Naive thymus-derived CD8-positive, alpha-beta T cell (primary cell): ENCODE measurements at places on chromosomes 2 and 18. TPM values are rescaled to one million over a fixed set of nuclear protein-coding genes. Genes with fewer than 3 reads are reported as not detected.
A peak's percentile ranks its signal among the peaks of the same experiment; 100 is the strongest.

DNA sequence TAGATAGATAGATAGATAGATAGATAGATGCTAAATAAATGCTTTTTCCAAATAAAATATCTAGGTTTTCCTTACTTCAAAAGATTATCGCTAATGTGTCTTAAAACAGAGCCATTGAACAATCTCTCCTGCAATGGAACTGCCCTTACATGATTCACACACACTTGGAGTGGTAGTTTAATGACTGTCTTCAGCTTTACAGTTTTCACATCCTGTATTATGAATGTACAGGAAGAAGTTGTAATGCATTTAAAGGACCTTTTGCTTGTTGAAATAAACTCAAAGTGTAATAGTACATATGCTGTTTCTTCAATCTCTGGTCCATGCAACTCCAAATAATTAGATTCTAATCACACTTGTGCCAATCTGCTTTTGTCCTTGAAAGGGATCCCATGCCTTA, 797.6 kb upstream of the CDH2 start:
- no peak overlapping the region for H3K27ac ChIP-seq
- H3K4me1 ChIP-seq, result no peaks in the 10 kb centered on the region
- no peak for DNase-seq
- H3K4me3 ChIP-seq, result no peak overlapping the region
- no peaks in the 10 kb centered on the region for H3K36me3 ChIP-seq

ATG9A gene
- total RNA-seq, result 52.6 TPM

- no peak overlapping the region for H3K4me3 ChIP-seq
- no peak overlapping the region for H3K27ac ChIP-seq
- DNase-seq, result no peak
These were observed 30.5 kb downstream of the SLC39A10 start for GRCh38 chr2:195687320-195688086.

DNA sequence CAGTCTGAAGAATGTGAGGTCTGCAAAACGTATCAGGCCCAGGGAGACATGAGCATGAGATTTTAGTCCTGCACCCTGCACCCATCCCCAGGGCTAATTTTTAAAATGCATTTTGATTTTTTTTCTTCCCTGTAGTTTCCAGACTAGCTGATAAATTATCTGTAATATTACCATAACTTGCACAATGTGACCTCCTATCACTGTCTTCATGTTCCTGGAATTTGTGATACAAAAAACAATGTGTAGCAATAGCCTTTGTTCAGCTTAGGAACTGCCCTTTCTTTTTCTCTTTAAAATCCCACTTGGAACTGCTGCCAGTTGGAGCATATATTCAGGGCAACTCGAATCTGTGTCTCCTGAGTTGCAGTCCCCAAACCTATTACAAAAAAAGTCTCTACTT, 222.8 kb upstream of the HS6ST1 start:
- no peaks in the 10 kb centered on the region for H3K4me1 ChIP-seq
- H3K4me3 ChIP-seq, result no peak overlapping the region
- no peak for DNase-seq
- no peak overlapping the region for H3K27ac ChIP-seq
- peaks cover under 1% of the 10 kb centered on the region for H3K27me3 ChIP-seq
- no peaks in the 10 kb centered on the region for H3K36me3 ChIP-seq

MERTK gene
- total RNA-seq, result 0.55 TPM

CCDC121 gene
- 1.6 TPM for total RNA-seq

SERPINB7 gene
- not detected for total RNA-seq

GRCh38 chr2:69936906-69937305, 22.0 kb downstream of the MXD1 start:
- H3K4me3 ChIP-seq, result no peak overlapping the region
- no peaks in the 10 kb centered on the region for H3K27me3 ChIP-seq
- peaks cover 23% of the 10 kb centered on the region for H3K36me3 ChIP-seq

- H3K4me3 ChIP-seq, result peak overlapping the region; percentile 33
- peaks cover 2% of the 10 kb centered on the region for H3K4me1 ChIP-seq
- no peak overlapping the region for H3K27ac ChIP-seq
- peaks cover 2% of the 10 kb centered on the region for H3K36me3 ChIP-seq
These were observed 3.4 kb downstream of the RAB31 start for GRCh38 chr18:9711361-9712129.

SCYGR4 gene
- total RNA-seq, result not detected

DNA sequence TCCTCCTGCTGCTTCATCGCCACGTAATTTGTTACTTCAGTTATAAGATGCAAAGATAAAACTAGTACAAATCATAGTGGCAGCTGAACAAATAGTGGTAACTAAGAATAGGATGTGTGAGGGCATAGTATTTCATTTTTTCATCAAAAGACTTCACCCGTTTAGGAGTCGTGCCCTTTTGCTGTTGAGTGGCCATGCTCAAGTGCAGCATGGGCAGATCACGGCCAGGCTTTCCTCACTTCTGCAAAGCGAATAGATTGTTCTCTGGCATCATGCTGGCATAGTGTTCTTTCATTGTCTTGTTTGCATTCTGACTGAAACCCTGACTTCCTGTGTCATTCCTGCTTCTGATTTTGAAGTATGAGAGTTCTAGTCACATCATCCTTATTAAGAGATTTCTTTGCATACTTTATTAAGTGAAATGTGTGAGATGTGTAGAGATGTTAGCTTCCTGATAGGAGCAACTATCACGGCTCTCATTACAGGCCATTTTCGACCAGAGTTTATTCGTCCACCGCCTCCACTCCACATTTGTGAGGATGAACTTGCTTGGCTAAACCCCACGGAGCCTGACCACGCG, 11.8 kb downstream of the CNOT11 start:
- no peak overlapping the region for H3K27ac ChIP-seq
- H3K4me3 ChIP-seq, result no peak overlapping the region
- peaks cover 23% of the 10 kb centered on the region for H3K4me1 ChIP-seq
- peaks cover 13% of the 10 kb centered on the region for H3K36me3 ChIP-seq
- DNase-seq, result no peak

DNA sequence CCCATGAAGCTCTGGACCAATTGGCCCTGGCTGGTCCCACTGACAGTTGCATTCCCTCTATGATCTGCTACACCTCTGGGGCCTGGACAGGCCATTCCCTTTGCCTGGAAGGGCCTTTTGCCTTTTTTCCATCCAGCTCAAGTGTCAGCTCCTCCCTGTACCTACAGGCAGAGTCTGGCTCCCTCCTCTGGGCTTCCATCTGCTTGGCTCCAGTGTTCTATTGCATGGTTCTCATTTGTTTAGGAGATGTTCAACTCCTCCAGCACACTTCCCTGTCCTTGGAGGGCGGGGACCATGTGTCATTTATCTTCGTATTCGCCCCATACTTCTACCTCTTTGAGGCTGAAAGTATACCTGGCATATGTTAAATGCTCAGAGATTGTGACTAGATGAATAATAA, 61.1 kb downstream of the PRKCE start:
- peaks cover 10% of the 10 kb centered on the region for H3K36me3 ChIP-seq
- DNase-seq, result no peak
- H3K27me3 ChIP-seq, result no peaks in the 10 kb centered on the region
- no peak overlapping the region for H3K4me3 ChIP-seq
- H3K4me1 ChIP-seq, result peaks cover 9% of the 10 kb centered on the region

DNA sequence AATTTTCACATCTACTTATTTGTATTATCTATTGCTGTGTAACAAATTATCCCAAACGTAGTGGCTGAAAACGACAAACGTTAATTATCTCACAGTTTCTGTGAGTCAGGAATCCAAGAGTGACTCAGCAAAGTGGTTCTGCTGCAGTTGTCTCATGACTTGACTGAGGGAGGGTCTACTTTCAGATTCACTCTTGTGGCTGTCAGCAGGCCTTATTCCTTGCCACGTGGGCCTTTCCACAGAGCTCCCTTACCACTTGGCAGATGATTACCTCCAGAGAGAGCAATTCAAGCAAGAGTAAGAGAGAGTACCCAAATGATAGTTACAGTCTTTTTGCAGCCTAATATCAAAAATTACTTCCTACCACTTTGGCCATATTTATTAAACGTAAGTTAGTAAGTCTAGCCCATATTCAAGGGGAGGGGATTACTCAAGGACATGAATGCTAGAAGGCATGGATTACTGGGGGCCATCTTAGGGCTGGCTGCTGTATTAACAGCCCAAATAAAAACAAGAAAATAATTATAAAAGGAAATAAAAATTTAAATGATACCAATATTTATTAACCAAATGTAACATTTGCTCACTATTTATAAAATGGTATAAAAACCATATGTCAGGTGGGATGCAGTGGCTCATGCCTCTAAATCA, 48.7 kb upstream of the NBEAL1 start:
- no peak for DNase-seq
- no peaks in the 10 kb centered on the region for H3K36me3 ChIP-seq
- H3K4me3 ChIP-seq, result no peak overlapping the region
- no peaks in the 10 kb centered on the region for H3K27me3 ChIP-seq
- H3K4me1 ChIP-seq, result no peaks in the 10 kb centered on the region

SERPINB13 gene
- total RNA-seq, result not detected

DNA sequence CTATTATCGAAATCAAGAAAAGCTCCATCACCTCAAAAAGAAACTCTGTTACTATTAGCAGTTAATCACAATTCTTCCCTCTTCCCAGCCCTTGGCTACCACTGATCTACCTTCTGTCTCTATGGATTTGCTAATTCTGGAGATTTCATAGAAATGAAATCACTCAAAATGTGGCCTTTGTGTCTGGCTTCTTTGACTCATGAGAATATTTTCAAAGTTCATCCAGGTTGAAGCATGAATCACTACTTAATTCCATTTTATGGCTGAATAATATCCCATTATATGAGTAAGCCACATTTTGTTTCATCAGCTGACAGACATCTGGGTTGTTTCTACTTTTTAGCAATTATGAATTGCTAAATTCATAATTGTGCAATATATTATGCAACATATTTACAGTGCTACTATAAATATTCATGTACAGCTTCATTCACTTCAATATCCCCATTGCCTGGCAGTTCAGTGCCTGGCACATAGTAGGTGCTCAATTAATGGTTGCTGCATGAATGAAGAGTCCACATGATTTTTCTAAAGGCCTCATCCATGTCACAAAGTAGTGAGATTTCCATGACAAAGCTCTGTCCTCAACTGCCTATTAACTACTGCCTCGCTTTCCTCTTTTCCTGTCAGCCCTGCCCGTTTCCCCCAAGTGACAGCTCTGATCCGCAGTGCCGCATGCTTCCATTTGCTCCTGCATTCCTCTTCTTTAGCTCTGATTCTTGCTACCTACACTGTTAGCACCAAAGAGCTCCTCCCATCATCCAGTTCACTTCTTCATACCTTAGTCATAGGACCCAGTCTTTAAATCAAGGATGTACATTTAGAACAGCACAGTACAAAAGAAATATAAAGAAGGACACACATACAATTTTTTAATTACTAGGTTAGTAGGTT, 32.8 kb downstream of the CCDC93 start:
- no peaks in the 10 kb centered on the region for H3K27me3 ChIP-seq
- no peak overlapping the region for H3K4me3 ChIP-seq
- DNase-seq, result no peak
- peaks cover 16% of the 10 kb centered on the region for H3K4me1 ChIP-seq

- no peaks in the 10 kb centered on the region for H3K27me3 ChIP-seq
- DNase-seq, result no peak
- no peak overlapping the region for H3K27ac ChIP-seq
- H3K4me1 ChIP-seq, result peaks cover 22% of the 10 kb centered on the region
- no peak overlapping the region for H3K4me3 ChIP-seq
These were observed 135.8 kb downstream of the LDLRAD4 start for GRCh38 chr18:13354402-13354801.

ALPI gene
- not detected for total RNA-seq

GRCh38 chr2:178553047-178553446, 72.8 kb downstream of the PLEKHA3 start:
- no peak overlapping the region for H3K4me3 ChIP-seq
- peaks cover 90% of the 10 kb centered on the region for H3K36me3 ChIP-seq
- H3K27me3 ChIP-seq, result no peaks in the 10 kb centered on the region
- no peaks in the 10 kb centered on the region for H3K4me1 ChIP-seq

DNA sequence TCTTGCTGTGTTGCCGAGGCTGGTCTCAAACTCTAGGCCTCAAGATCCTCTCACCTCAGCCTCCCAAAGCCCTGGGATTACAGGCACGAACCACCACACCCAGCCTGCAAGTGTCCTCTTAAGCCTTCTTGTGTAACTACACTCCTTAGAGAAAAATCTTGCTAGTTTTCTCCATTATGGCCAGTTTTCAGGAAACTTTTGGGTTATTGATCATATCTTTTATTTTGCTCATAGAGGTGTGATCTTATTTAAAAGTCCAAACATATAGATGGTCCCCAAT, 2.4 kb downstream of the SOCS6 start:
- H3K27me3 ChIP-seq, result peaks cover 7% of the 10 kb centered on the region
- peak overlapping the region; percentile 45 for H3K4me3 ChIP-seq

DNA sequence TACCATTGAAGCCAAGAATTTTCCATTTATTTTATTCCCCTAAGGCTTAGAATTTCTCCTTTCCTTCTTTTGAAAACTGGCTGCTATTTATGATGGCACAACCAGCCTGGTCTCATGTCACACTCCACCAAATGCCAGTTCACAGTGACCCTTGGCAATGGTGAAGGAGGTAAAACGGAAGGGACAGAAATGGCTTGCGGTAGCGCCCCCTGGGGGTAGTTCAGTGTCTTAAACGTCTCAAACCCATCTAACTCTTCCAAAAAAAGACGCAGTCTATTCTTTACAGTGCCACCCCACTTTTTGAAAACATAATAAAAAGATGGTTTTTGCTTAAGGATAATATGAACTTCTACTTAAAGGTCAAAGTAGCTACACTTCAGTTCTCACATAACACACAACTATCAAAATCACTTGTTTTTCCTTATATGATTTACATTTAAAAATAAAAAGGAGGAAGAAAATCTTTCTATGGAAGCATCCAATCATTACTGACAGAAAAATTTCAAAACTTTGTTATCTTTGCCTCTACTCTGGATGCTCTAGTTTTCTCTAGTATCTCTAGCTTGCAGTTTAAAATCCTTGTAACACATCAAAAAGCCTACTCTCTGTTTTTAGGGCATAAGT, 28.0 kb downstream of the PNO1 start:
- DNase-seq, result peak; percentile 54
- peaks cover 23% of the 10 kb centered on the region for H3K4me1 ChIP-seq

DNA sequence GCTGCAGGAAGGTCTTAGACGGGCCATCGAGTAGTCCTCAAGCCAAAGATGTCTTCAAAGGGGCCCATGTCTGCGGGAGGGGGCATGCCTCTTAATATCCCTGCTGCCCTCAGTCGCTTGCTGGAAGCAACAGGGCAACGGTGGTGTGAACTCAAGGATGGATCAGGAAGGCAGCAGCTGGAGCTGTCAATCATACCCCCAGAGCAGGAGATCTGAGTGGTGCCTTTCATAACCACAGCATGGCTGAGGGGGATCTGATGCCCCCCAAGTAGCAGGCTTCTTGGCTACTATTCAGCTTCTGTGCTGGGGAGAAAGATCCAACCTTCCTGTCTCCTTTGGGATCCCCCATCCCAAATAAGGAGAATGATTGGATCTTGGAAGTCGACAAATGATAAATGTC, 46.4 kb downstream of the INSIG2 start:
- no peak overlapping the region for H3K27ac ChIP-seq
- no peak for DNase-seq
- no peaks in the 10 kb centered on the region for H3K36me3 ChIP-seq
- peaks cover 7% of the 10 kb centered on the region for H3K27me3 ChIP-seq
- peaks cover 3% of the 10 kb centered on the region for H3K4me1 ChIP-seq
- H3K4me3 ChIP-seq, result no peak overlapping the region

- H3K27me3 ChIP-seq, result no peaks in the 10 kb centered on the region
- peaks cover 76% of the 10 kb centered on the region for H3K36me3 ChIP-seq
- no peaks in the 10 kb centered on the region for H3K4me1 ChIP-seq
- no peak overlapping the region for H3K27ac ChIP-seq
- no peak for DNase-seq
These were observed 15.9 kb downstream of the MDH1 start for GRCh38 chr2:63604666-63605065.

CRYBA2 gene
- total RNA-seq, result not detected
